Neural progenitor cell (in vitro differentiated cells): ENCODE measurements at places on chromosomes 3 and 15.

- no peaks in the 10 kb centered on the region for H3K27me3 ChIP-seq
- H3K27ac ChIP-seq, result no peak overlapping the region
- no peaks in the 10 kb centered on the region for H3K36me3 ChIP-seq
- no peak overlapping the region for H3K4me3 ChIP-seq
These were observed 12.1 kb upstream of the ALAS1 start for GRCh38 chr3:52185837-52186236.

DNA sequence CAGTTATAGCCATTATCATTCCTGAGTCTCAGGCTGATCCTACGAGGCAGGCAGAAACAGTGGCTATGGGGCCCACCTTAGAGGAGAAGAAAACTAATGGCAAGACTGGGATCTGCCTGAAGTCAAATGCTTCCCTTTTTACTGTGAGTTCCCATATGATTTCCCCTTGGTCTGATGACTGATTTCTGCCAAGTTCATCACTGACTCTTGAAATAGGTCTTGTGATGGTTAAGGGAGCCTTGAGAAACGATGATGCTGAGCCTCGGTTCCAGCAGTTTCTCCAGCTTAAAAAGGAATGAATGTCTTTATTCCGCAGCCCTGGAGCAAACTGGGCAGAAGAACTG lies 29.4 kb upstream of the LDHAL6B start:
- no peak overlapping the region for H3K4me3 ChIP-seq
- DNase-seq, result no peak
- no peaks in the 10 kb centered on the region for H3K27me3 ChIP-seq
- no peaks in the 10 kb centered on the region for H3K4me1 ChIP-seq

GRCh38 chr15:58696738-58697137 lies 52.8 kb downstream of the ADAM10 start:
- peak overlapping the region; percentile 37 for H3K27ac ChIP-seq
- no peak overlapping the region for H3K4me3 ChIP-seq
- H3K27me3 ChIP-seq, result no peaks in the 10 kb centered on the region

- no peak for DNase-seq
- H3K4me3 ChIP-seq, result peak overlapping the region; percentile 58
- peaks cover 29% of the 10 kb centered on the region for H3K4me1 ChIP-seq
- no peaks in the 10 kb centered on the region for H3K27me3 ChIP-seq
- no peaks in the 10 kb centered on the region for H3K36me3 ChIP-seq
These were observed 27.0 kb downstream of the ATRIP start for GRCh38 chr3:48473617-48473952.

DNA sequence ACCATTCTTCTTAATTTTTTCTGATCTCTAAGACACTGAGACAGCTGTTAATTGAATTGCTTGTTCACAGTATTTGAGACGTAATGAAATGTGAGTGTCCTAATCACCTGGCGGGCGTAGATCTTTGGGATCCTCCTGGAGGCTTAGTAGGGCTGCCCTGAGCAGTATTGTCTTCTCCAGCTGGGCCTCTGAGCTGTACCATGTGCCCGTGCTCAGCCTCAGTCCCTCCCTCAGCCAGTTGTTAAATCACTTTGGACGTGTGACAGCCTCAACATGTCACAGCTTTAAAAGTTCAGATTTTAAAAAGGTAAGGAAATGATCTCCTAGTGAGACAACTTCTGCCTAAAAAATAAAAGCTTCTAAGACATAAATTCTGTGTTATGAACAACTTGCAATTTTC lies 35.5 kb downstream of the IGF1R start:
- no peaks in the 10 kb centered on the region for H3K36me3 ChIP-seq
- H3K27ac ChIP-seq, result no peak overlapping the region
- peaks cover 23% of the 10 kb centered on the region for H3K4me1 ChIP-seq
- no peak overlapping the region for H3K4me3 ChIP-seq

DNA sequence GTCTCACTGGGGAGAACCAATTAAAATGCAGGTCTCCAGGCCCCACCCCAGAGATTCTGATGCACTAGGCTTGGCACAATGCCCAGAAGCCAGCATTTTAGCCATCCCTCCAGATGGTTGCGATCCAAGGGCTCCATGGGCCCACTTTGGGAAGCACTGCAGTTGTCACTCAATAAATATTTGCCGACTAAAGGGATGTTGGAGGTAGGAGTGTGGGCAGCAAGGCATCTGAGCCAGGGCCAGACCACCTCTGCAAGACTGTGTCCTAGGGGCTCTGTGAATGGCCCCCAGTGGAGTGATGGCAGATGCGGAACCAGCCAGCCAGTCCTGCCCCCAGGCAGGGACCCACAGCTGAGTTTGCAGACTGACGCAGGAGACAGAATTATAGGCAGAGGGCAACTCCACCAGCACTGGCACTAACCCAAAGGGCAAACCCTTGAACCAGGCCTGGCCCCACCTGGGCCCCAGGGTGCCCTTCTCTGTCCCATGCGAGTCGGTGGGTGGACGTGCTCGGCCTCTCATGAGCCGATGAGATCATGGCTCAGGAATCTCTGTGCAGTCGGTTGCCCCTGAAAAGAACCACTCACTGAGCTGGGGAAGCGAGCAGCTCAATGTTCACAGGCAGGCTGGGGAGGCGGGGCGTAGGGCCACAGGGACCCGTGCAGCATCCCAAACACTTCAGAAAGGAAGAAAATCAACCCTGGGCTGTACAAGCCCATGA lies 49.7 kb downstream of the SEMA5B start:
- DNase-seq, result peak; percentile 85
- peaks cover 54% of the 10 kb centered on the region for H3K4me1 ChIP-seq
- H3K4me3 ChIP-seq, result no peak overlapping the region
- no peaks in the 10 kb centered on the region for H3K27me3 ChIP-seq
